ENCODE measurements at places on chromosomes 6 and 20.

DNA sequence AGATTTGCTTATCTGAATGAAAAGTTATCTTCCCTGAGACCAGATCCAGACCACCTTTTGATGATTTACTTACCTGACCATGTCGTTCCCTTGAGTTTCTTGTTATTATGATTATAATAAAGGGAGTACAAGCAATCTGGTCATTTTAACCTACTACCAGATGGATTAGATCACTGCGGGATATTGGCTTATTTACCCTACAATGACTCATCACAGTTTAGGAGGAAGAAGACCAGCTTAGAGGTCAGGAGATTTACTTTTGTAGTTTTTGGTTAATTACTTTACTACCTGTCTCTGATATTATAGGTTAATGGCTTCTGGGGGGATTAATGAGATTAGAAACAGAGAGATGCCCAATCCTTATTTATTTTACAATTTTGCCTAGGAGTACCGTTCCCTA, 10.7 kb downstream of the PKIB start:
- DNase-seq, result no peak

DNA sequence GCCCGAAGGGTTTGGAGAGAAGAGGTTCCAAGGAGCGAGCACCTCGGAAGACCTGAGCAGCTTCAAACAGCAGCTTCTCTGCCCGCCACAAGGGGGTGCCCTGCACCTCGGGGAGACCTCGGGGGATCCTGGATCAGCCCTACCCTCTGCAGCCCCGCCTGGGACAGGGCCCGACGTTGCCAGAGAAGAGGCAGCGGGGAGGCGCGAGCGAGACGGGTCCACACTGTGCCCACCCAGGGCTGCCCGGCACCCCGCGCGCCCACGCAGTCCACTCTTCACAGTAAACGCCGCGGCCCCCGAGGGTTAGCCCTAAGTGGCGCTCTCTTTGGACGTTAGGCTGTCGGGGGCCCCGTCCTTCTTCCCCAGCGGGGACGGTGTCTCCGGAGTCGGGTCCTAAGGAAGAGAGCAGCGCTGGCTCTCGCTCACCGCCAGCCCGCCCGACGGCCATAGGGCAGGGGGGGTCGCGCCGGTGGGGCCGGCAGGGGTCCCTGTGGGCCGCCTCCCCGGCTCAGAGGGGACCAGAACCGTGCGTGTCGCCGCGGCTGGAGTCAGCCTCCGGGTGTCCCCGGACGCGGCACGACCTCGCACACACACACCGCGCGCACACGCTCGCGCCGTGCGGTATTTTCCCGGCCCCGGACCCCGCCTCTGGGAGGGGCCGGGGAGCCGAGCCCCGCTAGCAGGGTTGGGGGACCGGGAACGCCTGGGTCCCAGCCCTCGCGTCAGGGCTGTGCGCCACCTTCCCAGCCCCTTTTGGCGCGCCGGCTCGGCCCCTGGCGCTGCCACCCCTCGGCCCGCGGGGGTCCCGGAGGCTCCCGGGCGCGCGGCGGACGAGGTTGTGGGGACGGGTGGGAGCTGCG, 929 bp downstream of the CDH22 start:
- peak; percentile 22 for DNase-seq

DNA sequence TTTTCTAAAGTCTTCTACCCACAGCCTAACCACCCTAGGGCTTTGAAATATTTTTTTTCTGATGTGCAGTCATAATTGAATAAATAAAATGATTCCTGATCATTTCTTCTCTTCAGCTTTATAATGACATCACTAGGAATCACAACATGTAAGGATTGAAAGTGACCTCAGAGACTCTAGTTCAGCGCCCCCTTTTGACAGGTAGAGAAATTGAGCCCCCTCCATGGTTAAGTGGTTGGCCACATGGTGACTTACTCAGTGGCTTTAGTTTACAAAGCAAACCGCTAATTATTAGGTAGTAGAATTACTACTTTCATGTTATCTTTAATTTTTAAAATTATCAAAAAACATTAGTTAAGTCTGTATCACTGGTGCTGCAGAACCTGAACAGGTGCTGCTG, 13.3 kb upstream of the SLC2A12 start:
- no peak for DNase-seq

- no peak for DNase-seq
Observed at GRCh38 chr6:160124605-160125004, 3.0 kb downstream of the SLC22A1 start.

DNA sequence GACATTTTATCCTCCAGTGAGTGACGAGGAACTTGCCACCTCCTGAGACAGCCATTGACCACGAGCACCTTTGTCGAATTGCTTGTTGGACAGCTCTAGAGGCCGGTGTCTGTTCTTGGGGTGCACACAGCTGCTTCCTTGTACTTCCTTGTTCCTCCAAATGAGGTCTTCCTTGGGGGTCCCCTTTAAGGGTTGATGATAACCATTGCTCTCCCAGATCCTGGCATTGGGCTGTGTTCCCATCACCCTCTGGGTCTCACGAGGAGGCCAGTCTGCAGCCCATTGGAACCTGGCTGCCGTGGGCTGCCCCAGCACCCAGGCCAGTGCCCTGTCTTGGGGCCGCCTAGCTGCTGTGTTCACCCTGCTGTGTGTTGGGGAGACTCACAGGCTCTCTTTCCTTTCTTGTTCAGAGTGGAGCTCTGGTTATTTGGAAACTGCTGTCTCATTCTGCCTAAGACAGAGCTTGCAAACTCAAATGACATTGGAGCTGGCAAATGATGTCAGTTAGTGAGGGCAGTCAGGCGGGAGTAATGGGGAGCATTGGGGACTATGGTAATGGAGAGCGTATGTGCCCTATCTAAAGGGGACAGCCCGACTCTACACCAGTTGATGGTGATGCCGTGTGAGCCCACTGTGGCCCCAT, 25.7 kb downstream of the PPP1R16B start:
- DNase-seq, result no peak

GRCh38 chr6:132310921-132311320, 90.4 kb downstream of the MOXD1 start:
- DNase-seq, result no peak

GRCh38 chr6:29763491-29764289, 40.5 kb downstream of the HLA-F start:
- DNase-seq, result no peak

DNA sequence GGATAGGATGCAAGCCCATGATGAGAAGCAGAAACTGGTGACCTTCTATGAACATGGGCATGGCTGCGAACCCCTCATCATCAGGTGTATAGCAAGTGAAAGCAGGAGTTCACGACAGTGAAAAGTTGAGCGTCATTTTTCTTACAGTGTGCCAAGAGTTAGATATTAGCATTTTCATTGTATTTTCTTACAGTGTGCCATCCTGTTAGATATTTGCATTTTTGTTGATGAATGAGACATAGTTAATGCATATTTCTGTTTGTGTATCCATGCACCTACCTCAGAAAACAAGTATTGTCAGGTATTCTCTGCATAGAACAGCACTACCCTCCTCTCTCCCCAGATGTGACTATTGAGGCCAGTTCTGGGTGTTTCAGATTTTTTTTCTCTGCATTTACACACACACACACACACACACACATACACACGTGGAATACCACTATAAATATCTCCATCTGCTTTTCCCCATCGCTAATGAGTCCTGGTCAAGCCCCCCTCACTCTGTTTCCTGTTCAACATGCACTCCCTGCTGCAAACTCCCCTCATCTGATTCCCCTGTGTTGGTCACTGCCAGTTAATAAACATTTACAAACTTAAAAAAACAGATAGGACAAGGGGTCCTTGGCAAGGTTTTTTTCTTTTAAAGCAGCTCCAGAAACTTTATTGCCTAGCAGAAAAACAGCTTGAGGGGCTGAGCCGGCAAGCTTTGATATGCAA, 41.7 kb downstream of the PLN start:
- no peak for DNase-seq

- DNase-seq, result no peak
Observed at GRCh38 chr6:121592261-121592935, 157.0 kb downstream of the GJA1 start.

DNA sequence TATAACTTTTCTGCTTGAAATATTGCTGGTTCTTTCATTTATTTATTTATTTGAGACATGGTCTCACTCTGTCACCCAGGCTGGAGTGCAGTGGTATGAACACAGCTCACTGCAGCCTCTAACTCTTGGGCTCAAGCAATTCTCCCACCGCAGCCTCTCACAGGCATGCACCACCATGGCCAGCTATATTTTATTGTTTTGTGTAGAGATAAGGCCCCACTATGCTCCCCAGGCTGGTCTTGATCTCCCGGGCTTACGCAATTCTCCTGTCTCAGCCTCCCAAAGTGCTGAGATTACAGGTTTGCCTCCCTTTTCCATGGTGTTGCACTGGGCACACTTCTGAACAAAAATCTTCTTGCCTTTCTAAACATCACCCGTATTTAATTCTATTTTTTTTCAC, 39.1 kb upstream of the RNGTT start:
- no peak for DNase-seq

- DNase-seq, result no peak
Observed at GRCh38 chr20:56316051-56316450, 42.7 kb upstream of the FAM210B start.

DNA sequence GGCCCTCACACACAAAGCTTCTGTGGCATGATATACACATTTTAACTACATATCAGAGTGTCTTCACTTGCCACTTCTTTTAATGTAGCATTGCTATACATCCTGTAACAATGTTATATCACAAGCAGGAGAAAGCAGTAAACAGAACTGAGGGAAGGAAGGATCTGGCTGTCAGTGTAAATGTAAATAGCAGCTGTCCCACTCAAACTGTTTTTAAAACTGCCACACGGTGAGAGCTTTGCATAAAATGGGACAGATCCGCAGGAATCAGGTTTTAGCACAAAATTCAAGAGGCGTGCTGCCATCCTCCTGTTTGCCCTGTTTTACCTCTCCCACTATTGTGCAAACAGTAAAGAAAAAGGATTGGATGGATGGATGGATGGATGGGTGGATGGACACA, 28.8 kb downstream of the TFAP2D start:
- DNase-seq, result no peak

GRCh38 chr6:113719545-113719944, 137.6 kb upstream of the MARCKS start:
- no peak for DNase-seq

DNA sequence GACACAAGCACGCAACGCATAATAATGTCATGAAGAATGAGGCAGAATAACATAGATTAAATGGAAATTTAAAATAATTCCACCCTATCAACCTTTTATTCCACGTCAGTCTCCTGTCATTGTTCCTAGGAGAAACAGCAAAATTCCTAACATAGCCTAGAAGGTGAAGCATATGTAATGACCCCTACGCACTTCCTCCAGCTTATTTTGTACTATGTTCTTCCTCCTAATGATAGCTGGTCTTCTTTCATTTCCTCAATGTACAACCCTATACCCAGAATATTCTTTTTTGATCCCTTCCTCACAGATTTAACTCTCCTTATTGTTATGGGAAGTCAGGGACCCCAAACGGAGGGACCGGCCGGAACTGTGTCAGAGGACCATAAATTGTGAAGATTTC, 122.0 kb upstream of the CARMIL1 start:
- DNase-seq, result no peak

- DNase-seq, result no peak
Observed at GRCh38 chr6:92684386-92684785, 735.0 kb downstream of the EPHA7 start.

DNA sequence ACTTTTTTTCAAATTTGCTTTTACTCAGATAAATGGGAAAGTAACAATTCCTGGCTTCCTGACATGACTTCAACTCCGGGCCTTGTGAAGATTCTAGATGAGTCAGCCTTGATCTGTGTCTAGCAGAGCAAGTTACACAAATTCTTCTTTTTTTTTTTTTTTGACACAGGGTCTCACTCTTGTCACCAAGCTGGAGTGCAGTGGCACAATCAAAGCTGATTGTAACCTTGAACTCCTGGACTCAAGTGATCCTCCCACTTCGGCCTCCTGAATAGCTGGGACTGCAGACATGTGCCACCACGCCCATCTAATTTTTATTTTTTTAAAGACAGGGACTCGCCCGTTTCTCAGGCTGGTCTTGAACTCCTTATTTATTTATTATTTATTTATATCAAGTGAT, 7.3 kb upstream of the ARHGAP18 start:
- no peak for DNase-seq

- no peak for DNase-seq
Observed at GRCh38 chr6:67433124-67433523, 1202.0 kb upstream of the ADGRB3 start.

GRCh38 chr6:36337814-36338213, 1.1 kb upstream of the BNIP5 start:
- no peak for DNase-seq

GRCh38 chr6:68039641-68040311, 595.3 kb upstream of the ADGRB3 start:
- no peak for DNase-seq

DNA sequence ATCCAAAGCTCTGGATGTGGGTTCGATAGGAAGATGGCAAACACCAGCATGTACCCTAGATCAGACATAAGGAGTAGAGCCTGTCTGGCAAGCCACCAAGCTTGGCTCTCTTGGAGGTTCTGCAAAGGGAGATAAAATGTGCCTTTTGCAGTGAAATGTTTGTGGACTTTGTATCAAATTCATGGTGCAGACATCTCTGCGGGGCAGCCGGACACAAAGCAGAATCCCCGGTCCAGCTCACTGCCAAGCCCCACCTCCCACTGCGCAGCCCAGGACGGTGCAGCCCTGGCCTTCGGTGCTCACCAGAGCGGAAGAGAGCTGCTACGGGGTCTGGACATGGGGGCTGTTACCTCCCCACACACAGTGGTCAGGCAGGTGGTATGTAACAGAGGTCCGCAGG, 333.6 kb upstream of the JARID2 start:
- no peak for DNase-seq

- DNase-seq, result no peak
Observed at GRCh38 chr20:47347661-47348435, 8.7 kb downstream of the ZMYND8 start.

DNA sequence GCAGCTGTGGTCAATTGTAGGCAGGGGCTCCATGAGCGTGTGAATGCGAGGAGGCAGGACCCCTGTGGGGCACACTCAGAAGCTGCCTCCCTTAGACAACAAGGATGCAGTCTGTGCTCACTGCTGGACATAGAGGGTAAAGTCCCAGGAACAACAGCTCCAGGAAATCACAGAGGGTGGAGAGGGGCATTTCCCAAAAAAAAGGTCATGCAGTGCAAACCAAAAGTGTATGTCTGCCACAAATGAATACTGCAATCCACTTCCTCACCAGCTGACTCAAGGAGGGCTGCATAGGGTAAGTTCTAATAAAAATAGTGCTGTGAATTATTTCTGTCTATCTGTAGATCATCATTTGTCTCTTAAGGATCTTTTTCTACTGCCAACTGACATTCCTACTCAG, 95.8 kb downstream of the RNF182 start:
- no peak for DNase-seq

Data from anterior cingulate cortex (tissue), 58 donors.